ENCODE measurements at places on chromosomes 4 and X.

GRCh38 chr4:6963139-6963611 lies 53.5 kb downstream of the TBC1D14 start:
- no peak for DNase-seq

DNA sequence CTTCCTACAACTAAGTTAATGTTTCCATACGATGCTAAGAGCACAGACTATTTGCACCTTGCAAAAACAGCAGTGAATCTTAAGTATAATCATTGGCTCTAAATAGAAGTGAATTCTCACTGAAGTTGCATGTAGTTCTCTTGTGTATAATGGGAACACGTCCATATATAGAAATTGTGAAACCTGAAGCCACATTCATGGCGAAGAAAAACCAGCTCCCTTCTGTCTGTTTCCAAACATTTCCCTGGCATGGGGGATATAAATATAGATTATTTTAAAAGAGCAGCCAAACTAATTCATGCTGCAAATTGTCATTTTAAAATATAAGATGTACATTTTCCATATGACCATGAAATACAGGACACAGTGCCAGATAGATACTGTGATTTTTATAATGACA lies 71.1 kb downstream of the TRAM1L1 start:
- DNase-seq: no peak

GRCh38 chrX:78838709-78839108 lies 91.2 kb downstream of the LPAR4 start:
- no peak for DNase-seq

DNA sequence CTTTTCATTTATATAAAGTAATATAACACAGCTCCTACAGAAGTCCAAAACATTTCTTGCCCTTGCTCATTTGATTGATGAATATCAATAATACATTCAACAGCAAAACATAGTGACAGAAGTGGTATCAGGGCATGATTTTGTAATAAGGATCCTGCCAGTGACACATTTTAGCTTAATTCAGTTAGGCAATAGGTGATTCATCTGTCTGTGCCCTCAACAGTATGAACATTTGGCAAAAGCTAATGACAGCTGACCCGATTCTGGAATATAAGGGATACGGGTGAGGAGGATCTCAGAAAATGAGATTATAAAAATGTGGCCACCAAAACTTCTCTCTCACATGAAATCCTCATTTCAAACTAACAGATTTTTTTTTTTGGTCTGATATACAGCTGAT lies 294.0 kb downstream of the CAMK2D start:
- no peak for DNase-seq

DNA sequence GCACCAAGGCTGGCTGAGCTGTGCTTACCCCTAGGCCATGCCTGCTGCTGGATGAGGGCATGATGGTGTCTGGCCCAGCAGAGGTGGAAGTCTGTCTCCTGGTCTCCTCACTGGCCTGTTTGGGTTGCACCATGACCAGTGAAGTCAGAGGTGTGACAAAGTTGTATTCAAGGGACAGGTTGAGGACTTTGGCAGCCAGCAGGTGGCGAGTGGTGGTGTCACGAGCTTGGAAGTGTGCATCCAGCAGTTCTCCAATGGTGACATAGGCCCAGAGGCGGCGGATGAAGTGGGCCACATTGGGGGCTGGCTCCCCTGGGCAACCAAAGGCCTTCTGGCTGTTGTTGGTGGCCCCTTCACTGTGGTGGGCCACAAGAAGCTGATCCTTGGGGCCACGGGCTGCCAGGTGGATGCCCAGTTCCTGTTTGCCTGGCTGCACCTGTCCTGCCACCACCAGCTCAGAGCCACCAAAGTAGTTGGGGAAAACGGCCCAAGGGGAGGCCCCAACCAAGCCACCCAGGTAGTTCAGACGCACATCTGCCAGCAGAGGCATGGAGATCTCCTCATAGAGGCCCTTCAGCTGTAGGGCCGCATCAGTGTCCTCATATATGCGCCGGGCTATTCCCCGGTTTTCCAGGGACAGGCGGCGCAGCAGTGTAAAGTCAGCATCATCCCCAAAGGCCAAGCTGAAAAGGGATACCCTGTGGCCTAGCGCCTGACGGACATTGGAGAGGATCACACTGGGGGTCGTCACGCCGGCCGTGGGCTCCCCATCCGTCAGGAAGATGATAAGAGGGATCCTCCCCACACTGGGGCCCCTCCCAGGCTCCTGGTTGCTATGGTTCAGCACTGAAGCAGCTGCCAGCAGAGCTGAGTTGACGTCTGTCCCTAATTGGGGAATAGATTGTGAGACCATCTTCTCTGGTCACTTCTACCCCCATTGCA lies 39.7 kb downstream of the ITIH6 start:
- DNase-seq: no peak

DNA sequence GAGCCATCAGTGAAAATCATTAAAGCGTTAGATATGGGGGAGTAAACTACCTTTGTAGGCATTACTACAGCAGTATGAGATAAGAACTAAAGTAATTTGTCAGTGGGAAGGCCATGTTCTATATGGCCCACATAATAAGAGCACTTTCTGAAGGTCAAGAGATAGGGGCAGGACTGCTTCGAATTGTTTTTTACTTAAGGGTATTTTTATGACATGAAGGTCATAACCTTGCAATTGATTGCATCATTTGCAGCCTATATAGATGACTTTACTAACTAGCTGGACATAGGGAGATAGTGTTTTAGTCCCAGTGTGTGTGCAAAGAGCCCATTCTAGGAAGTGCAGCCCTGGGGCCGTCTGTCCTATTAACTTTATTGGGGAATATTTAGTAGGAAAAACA lies 23.6 kb upstream of the GC start:
- DNase-seq: no peak

DNA sequence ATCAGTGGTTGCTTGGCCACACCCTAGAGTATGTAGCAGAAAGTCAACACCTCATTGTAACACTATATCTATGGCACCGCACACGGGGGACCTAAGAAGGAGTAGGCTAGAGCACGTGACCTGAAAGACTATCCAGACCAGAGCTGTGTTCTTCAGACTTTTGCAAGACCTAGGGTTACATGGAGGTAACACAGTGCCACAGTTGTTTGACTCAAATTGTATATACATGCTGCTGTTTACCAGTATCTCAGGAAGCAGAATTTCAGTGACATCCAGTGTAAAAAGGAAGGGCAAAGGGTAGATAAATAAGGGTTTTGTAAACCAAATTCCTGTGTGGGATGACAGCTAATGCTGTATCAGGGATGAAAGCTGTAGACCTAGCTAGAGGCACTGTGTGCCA lies 30.2 kb downstream of the PNMA6A start:
- DNase-seq: no peak

DNA sequence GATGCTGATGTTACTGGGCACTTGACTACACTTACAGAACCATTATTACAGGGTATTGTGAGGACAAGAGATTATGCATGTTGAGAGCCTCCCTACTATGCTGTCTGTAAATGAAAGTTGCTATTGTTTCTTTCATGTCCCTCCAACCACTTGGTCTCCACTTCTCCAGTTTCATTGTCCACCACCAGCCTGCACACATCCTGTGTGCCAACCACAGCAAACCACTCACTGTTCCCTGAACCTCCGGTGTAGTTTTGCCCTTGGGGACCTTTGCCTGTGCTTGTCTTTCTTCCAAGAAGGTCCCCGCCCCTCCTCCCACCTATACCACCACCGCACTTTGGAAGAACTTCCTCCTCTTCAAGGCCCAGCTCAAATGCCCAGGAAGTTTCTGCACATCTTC lies 43.1 kb upstream of the AFF2 start:
- no peak for DNase-seq

GRCh38 chr4:38452009-38452408 lies 212.0 kb upstream of the KLF3 start:
- DNase-seq: no peak

GRCh38 chr4:35138449-35138848 lies 1105.9 kb downstream of the ARAP2 start:
- DNase-seq: no peak

GRCh38 chrX:30308263-30309138 lies 689 bp downstream of the NR0B1 start:
- DNase-seq: no peak

DNA sequence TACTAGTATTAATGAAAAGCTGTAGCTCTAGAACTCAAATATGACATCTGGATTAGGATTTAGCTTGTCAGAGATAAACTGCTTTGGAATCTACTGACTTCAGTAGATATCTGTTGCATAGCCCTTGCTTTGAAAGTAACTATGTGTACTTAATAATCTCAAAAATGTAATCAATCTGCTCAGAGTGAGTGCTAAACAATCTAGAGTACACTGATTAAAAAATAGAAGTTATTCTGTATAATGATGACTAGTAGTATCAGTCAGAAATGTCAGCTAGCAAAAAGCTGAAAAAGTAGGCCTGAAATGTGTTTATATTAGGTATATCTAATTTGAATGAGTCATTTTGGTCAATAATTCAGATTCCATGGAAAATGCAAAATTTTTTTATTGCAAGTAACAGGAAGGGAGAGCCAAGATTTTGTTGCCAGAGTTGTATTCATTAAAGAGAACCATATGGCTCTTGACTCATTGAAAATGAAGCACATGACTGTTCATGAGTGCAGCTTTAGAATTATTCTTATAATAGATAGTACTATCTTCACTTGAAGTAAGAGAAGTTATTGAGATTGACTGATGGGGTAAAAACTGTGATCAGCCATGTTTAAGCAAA lies 20.0 kb downstream of the CLCN3 start:
- no peak for DNase-seq

GRCh38 chrX:100376576-100376975 lies 33.5 kb downstream of the PCDH19 start:
- no peak for DNase-seq

DNA sequence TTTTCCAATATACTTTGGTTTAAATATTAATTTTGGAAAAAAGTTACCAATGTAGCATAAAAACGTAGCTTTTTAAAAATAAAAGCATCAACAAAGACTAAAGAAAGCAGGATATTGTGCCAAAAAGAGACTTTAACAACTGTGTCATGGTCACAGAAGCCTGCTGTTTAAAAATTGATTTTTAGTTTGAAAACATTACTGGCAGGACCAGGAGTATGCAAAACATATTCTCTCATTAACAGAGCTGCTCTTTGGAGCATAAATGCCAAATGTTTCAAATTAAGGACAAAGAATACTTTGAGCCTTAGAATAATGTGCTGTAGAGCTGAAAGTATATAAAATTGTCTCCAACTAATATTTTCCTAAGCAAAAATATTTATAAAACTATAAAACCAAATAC lies 279.0 kb downstream of the ARAP2 start:
- DNase-seq: no peak

- DNase-seq: no peak
Observed at GRCh38 chrX:87409113-87409841, 108.3 kb upstream of the KLHL4 start.

- no peak for DNase-seq
Observed at GRCh38 chrX:1528186-1528883, 8.7 kb downstream of the P2RY8 start.

GRCh38 chrX:40213092-40213491 lies 115.3 kb upstream of the BCOR start:
- no peak for DNase-seq

- peak; percentile 33 for DNase-seq
Observed at GRCh38 chr4:120977435-120977997, 55.0 kb upstream of the PRDM5 start.
